Stimulated activated CD8-positive, alpha-beta memory T cell treated with anti-CD3 and anti-CD28 coated beads, Interleukin-12 subunit alpha, Interleukin-12 subunit beta, amount 100 ng/mL, for 1 hour (primary cell): ENCODE measurements at places on chromosomes 6 and 20.

GRCh38 chr6:10223841-10224240 is 191.0 kb downstream of the TFAP2A start:
- no peak for DNase-seq

DNA sequence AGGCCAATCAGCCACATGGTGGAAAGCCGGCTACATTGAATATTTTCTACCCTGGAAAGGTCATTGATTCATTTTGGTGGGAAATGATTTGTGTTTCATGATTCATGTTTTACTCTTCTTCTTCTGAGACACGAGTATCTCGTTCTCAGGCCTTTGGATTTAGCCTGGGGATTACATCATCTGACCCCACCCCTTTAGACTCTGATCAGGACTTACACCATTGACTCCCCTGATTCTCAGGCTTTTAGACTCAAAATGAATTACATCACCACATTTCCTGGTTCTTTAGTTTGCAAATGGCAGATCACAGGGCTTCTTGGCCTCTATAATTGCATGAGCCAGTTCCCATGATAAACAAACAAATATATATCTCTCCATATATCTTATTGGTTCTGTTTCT is 228.8 kb downstream of the ADGRG6 start:
- no peak for DNase-seq

GRCh38 chr20:62900052-62900691 is 26.1 kb downstream of the DIDO1 start:
- DNase-seq = peak; percentile 53

DNA sequence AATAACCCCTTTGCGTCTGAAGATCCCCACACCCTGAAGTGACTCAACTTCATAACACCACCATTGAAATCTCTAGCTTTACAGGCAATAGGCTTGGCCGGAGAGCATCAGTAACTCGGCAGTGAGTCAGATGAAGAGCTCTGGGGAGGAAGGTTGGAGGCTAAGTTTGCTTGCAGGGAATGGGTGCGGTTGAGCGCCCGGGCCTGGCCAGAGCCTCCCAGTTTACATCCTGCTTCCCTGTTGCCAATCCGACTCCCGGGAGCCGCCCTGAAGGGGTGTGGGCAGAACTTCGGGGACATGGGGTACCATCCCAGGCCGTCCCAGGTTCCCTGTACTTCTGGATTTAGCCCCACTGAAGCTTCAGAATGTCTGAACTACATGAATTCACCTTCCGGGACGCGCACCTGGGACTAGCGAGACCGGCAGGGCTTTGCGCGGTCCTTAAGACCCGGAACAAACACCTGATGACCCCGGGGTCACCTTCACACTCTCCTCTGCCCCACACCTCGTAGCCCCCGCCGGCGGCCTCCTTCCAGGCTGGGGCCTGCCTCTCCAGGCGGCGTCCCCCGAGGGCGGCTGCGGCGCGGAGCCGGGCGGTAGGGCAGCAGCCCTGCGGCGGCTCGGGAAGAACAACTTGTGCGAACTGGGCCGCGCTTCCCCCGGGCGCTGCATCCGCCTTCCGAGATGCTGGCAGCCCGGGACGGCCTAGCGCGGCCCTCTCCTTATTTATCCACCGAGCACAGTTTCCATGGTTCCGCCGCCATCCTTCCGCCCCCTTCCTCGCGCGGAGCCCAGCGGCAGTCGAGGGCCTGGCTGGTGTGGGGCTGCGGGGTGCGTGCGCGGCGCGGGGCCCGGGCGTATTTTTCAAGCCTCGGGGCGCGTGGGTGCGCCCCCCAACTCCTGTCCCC is 56.6 kb upstream of the RREB1 start:
- no peak for DNase-seq

DNA sequence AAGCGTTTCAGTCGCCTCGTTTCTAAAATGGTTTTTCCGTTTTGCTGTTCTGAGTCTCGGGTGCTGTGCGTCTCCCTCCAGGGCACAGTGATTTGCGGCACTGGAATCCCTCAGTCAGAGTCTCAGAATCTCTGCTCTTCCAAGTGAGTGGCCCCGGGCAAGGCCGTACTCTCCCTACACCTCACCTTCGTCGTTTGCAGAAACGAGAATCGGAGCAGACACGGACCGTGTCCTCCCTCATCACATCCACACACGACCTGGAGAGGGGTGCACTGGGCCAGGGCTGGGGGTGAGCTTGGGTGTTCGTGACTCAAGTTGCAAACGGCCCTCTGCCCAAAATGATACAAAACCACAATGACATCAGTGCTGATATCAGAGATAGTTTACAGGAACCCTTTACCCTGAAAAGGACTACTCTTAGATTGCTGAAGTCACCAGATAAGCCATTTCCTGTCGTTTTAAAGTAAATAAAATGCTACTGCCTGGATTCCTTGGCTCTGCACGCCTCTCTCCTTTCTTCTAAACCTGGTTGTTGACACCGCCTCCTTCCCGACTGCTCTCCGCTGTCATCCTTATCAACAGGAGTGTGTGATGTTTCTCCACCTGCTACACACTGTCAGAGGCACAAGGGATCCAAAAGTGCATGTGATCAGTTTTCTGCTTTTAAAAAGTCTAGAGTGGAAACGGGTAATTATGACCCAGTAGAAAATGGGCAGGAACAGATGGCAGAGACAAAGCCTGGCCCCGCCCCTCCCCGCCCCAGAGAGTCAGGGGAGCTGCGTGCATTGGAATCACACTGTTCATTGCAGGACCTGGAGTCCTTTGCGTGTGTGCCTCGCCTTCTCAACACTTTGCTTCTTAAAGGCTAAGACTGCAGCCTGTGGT is 38.4 kb downstream of the KIF25 start:
- DNase-seq = no peak

DNA sequence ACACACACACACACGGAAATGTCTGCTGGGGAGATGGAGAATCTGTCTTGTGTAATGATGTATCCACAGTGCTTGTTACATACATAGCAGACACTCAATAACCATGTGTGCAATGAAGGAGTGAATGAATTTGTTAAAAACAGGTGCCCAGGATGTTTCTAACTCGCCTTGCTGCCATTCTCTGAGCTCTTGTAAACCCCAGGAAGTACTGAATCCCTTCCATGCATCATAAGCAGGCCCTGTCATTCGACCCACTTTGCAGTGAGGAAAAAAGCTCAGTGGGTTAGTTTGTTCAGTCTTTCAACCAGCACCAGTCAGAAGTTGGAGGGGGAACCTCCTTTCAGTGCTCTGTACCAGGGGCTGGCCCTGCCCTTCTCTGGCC is 1.4 kb upstream of the KCNK5 start:
- no peak for DNase-seq

GRCh38 chr6:106247293-106247692 is 78.3 kb downstream of the ATG5 start:
- no peak for DNase-seq

GRCh38 chr6:53616450-53617357 is 48.9 kb downstream of the KLHL31 start:
- no peak for DNase-seq

DNA sequence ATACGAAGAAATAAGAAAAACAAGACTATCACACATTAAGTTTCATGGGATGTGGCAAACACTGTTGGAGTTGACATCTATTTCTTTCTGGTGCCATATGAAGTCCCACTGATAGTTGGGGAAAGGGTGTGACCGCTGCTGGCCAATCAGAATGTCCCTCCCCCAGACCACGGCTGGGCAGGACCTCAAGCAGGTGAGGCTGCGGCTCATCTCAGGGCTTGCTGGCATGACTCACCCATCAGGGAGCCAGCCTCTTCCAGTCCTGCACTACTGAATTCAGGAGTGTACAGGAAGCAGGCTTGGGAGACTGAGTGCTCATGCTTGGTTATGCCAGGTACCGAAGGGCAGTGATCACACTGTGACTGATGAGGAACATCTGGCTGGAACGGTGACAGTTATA is 18.9 kb downstream of the PREP start:
- no peak for DNase-seq

DNA sequence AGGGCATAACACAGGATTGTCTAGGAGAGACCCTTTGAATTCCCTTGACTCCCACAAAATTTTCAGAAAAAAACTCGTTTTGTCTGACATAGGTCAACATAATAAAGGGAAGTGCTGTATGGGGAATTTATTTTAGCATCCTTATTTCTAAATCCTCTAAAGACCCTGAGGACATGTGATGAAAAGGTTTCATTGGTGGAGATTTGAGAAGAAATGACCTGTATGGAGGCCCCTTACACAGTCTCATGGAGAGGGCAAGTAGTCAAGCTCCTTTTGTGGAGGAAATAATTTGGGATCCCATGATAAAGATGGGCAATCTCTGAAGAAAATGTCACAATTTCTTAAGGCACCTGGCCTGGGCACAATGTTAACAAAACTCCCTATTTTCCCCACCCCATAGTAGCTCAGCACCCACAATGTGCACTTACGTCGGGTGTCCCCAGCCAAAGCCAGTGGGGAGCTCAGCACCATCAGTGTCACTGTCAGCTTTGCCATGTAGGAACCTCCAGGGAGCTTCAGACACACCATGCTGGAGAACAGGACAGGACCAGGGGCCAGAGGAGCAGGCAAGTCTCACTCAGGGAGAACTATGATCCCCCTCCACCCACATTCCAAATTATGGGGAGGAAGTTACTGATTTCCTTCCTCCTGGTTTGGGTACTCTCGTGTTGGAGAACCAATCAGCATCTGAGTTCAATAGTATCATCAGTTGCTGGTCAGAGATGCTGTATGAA is at the start of gene HLA-DRB5:
HLA-DRB5 (minus strand) TSS at position 591 of the 734 bp plus-strand sequence; CDS start at position 528, 63 bp downstream.
- peak; percentile 1 for DNase-seq

DNA sequence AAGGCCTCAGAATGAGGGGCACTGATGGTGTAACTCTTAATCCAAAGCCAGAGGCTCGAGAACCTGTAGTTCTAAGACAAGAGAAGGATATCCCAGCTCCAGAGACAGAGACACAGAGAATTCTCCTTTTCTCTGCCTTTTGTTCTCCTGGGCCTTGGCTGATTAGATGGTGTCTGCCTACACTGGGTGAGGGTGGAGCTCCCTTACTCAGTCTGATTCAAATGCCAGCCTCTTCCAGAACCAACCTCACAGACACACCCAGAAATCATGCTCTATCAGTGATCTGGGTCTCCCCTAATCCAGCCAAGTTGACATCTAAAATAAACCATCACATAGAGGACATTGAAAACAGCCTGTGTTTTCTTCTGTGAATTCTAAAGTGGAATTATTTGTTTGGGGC is 68.0 kb upstream of the SMIM28 start:
- no peak for DNase-seq

- peak; percentile 17 for DNase-seq
These were observed 16.6 kb upstream of the TRIM27 start for GRCh38 chr6:28940294-28940857.
